ENCODE measurements at places on chromosomes 5 and 9. TPM values are rescaled to one million over a fixed set of nuclear protein-coding genes. Genes with fewer than 3 reads are reported as not detected.

SPINK4 gene
- total RNA-seq: not detected

GRCh38 chr5:124549891-124550436 lies 196.5 kb downstream of the ZNF608 start:
- H3K36me3 ChIP-seq: no peaks in the 10 kb centered on the region
- no peak for DNase-seq
- no peaks in the 10 kb centered on the region for H3K4me1 ChIP-seq
- H3K27ac ChIP-seq: no peak overlapping the region
- H3K4me3 ChIP-seq: no peak overlapping the region

DNA sequence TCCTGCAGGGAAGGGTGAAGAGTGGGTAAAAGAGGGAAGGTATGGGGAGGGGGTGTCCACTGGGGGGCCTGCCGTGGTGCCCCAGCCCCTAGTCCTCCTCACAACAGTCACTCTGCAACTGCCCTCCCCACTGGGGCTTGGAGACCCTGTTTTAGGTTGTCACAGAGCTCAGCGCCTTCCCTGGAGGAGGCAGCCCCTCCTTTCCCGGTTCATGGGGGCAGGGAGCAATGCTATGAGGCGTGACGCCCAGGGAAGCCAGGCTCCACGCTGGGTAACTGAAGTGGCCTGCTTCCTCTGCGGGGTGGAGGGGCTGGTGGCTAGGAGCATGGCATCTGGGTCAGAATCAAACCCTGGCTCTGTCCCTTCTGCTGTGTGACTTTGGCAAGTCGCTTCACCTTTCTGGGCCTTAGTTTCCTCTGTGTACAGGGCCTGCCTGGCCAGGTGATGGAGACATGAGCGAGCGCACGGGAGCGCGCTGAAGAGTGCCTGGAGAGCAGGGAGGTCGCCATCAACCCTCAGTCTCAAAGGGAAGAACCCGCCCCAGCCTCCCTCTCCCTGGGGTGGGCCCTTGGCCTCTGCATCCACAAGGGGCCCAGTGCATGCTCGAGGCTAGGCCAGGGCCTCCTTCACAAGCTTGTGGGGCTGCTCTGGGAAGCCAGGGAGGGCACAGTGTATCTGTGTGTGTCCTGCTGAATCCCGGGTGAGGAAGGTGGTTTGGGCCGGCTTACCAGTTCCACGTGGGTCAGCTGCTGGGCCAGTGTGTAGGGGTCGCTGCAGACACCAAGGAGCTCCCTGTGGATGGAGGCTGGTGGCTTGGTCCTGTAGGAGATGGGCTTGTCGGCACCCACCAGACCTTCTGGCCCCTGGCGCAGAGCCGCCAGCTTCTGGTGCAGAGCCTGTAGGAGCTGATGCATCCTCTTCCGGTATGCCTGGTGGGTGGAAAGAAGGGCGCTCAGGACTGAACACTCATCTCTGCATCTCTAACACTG lies 56.4 kb upstream of the RNF130 start:
- no peak overlapping the region for H3K27ac ChIP-seq
- H3K36me3 ChIP-seq: no peaks in the 10 kb centered on the region
- no peak overlapping the region for H3K4me3 ChIP-seq

DNA sequence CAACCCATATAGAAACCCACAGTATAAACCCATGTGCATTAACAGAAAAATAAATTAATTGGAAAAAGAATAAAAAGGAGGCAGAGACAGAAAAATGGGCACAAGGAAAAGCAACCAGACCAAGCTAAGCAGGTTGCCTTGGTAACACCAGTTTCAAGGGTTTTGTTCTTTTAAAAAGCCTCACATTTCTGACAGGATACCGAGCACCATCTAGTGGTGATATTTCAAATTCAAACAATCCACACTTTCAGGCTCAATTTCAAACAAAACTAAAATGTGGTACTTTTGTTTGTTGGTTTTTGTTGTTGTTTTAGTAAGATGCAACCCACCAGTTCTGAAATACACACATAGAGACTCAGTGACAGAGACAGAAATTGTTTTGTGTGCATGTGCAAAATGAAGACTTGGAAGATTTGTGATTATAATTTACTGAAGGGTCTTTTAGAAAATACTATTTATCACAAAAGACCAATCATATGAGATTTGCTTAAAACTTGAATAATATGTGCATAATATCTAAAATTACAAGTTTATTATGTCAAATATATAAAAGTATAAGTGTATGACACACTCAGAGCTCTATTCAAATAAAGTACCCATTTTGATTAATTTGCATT lies 318.2 kb downstream of the SLCO4C1 start:
- H3K4me1 ChIP-seq: no peaks in the 10 kb centered on the region
- H3K36me3 ChIP-seq: no peaks in the 10 kb centered on the region
- no peak for DNase-seq
- H3K4me3 ChIP-seq: no peak overlapping the region
- H3K27me3 ChIP-seq: no peaks in the 10 kb centered on the region
- H3K27ac ChIP-seq: no peak overlapping the region

DNA sequence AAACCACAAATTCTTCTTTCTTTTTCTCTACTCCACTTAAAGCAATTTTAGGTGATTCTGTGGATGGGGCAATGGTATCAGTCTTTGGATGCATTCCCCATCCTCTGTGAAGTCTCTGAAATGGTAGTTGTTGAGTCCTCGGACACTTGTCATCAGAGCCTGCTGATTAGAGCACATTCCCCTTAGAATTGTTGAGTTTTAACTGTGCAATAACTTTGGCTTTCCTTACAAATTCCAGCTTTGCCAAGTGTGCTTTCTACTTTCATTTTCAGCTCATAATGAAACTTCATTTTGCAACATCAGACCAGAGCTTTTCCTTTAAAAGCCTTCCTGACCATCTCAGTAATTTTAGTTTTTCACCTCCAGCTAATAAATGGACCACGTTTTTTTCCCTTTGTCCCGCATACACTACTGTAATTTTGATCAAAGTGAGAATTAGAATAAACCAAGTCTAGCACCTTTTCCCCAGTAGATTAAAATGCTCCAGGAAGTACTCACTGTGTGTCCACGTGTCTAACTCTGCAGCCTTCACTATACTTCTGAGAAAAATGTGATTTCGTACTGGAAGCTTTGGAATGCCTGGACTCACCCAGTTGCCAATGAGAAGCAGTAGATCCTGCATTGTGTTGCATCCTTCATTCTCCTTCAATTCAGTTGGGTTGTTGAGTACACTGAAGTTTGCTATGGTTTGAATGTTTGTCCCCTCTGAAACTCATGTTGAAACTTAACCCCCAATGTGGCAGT lies 135.6 kb downstream of the NTRK2 start:
- H3K4me1 ChIP-seq: no peaks in the 10 kb centered on the region
- H3K36me3 ChIP-seq: no peaks in the 10 kb centered on the region
- no peaks in the 10 kb centered on the region for H3K27me3 ChIP-seq
- H3K4me3 ChIP-seq: no peak overlapping the region
- H3K27ac ChIP-seq: no peak overlapping the region
- DNase-seq: no peak

DNA sequence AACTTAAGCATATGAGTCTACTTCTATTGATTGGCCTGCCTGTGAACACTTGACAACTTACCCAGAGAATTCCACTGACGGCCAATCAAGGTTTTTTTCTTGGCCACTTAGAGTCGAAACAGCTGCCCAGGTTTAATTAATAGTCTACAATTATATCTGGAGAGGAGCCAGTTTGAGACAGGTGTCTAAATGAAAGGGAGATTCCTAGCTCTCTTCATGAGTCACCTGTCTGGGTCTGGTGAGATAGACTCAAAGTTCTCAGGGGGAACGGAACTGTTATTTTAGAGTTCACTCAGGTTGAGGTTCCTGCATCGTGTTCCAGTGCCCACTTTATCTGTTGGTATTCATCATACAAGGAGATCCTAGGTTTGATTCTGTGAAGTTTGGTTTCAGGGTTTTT lies 111.0 kb downstream of the CD180 start:
- peaks cover 7% of the 10 kb centered on the region for H3K4me1 ChIP-seq
- DNase-seq: no peak
- H3K27ac ChIP-seq: no peak overlapping the region
- H3K27me3 ChIP-seq: no peaks in the 10 kb centered on the region
- peaks cover 3% of the 10 kb centered on the region for H3K36me3 ChIP-seq

DNA sequence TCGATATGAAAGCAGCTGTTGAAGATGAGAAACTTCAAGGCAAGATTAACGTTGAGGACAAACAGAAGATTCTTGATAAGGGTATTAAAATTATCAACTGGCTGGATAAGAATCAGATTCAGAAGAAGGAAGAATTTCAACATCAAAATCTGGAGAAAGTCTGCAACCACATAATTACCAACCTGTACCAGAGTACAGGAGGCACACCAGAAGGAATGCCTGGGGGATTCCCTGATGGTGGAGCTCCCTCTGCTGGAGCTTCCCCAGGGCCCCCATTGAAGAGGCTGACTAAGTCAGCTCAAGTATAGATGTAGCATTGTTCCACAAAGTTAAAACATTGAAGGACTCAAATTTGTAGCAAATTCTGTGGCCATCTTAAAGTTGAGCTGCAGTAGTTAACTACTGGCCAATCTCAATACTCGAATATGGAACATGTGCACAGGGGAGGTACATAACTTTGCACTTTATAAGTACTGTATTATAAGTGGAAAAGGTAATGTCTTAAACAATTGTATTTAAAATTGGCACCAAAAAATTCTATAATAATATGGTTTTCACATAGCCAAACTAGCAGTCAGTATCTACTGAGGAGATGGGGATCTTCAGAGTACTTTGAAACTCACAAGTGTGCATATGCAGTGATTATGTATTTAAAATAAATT lies 237.5 kb downstream of the CHSY3 start:
- no peaks in the 10 kb centered on the region for H3K4me1 ChIP-seq
- no peak for DNase-seq
- H3K27ac ChIP-seq: no peak overlapping the region
- H3K36me3 ChIP-seq: no peaks in the 10 kb centered on the region
- no peaks in the 10 kb centered on the region for H3K27me3 ChIP-seq

DNA sequence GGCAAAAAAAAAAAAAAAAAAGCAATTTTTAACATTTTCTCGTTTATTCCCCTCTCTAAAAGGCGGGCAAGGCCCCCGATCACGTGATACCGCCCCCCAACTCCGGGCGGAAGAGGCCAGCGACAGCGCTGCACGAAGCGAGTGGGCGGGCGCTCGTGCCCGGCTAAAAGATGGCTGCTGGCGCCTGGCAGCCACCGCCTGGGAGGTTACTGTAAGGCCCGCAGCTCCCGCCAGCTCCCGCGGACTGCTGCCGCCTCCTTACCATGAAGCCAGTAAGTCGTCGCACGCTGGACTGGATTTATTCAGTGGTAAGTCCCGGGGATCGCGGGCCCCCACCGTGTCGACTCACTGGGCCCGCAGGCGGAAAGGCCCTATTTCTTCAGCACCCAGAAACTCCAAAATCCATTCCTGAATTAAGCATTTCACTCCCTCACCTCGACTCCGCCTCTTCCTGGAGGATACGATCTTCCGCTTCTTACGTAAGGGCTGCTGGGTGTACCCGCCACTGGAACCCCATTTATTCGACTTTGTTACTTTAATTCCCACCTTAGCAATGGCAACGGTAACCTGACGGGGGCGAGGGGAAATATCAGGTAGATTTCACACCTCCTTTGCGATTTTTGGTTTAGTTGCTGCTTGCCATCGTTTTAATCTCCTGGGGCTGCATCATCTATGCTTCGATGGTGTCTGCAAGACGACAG lies at the start of the genes SMIM27 and TOPORS:
Gene SMIM27, plus strand, starts transcription at position 156 of the 701 bp plus-strand sequence. Its CDS starts 108 bp downstream, at position 264.
Gene TOPORS, minus strand, starts transcription at position 415 of the 701 bp plus-strand sequence. Its CDS starts 150 bp downstream, at position 265.
- H3K36me3 ChIP-seq: peaks cover 9% of the 10 kb centered on the region
- H3K27ac ChIP-seq: peak within 1 kb of the TSS; percentile 95
- no peaks in the 10 kb centered on the region for H3K27me3 ChIP-seq
- peak; percentile 92 for DNase-seq
- H3K4me3 ChIP-seq: peak within 1 kb of the TSS; percentile 87
- peaks cover 23% of the 10 kb centered on the region for H3K4me1 ChIP-seq
